ENCODE measurements at places on chromosomes 16 and 17.

- DNase-seq, result no peak
Observed at GRCh38 chr17:39283896-39284295, 58.2 kb upstream of the STAC2 start.

- DNase-seq, result no peak
Observed at GRCh38 chr17:66138120-66138519, 53.8 kb downstream of the CEP112 start.

DNA sequence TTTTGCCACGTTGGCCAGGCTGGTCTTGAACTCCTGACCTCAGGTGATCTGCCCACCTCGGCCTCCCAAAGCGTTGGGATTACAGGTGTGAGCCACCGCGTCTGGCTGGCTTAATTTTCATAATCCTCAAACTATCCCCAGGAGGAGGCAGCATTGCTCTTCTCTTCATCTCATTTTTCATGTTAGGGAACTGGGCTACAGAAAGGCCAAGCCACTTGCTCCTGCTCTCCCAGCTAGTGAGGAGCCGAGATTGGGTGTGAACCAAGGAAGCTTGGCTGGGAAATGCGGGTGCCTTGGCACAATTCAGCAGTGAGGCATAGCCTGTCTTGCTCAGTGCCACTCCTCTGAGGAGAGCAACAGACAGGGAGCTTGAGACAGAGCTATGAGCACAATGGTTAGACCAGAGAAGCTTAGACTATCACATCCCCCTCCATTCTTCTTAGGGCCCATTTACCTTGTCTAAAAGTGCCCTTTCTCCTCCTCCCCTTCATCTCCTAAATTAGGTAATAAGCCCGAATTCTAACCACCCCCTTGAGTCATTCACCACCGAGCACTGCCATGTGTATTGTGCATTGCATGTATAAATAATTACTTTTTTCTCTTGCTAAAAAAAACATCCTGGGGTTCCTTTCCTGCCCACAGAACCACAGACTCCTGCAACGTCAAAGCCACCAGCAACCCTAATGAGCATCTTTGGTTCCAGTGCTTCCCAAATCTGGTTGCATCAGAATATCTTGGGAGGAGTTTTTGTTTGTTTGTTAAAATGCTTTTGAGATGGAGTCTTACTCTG lies 20.0 kb upstream of the KIF19 start:
- peak; percentile 10 for DNase-seq

- no peak for DNase-seq
Observed at GRCh38 chr16:68713361-68713760, 23.7 kb upstream of the CDH1 start.

GRCh38 chr16:2591476-2592240 lies 53.8 kb downstream of the PDPK1 start:
- DNase-seq, result no peak

DNA sequence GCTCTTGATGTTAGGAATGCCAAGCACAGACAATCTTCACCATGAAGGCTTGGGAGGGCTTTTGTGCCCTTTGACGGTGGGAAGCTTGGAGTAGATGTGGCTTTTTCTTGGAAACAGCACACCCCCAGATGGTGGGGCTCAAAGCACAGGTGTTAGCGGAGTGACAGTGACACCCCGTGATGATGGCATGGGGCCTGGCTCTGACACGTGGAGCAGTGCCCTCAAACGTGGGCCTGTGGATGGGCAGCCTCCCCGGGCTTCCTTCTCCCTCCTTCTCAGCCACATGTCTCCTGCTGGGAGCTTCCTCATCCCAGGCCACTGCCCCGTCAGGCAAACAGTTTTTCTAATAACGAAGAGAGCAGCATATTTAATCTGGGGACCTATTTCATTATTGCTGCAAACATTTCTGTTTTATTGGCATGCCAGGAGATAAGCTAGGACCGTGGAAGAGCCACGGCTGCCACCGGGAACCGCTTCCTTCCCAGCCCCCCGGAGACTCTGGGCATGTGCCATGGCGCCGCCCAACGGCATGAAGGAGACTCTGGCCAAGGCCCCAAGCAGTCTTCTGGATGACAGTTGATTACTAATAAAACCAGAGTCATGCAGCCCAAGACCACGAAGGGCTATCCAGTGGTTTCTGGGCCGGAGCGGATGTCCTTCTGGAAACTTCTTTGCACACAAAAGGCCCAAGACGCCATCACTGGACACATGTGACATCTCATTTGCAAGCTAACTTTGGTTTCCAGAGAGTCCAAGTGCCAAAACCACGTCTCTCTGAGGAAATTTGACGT lies 280.3 kb upstream of the FOXF1 start:
- DNase-seq, result no peak

DNA sequence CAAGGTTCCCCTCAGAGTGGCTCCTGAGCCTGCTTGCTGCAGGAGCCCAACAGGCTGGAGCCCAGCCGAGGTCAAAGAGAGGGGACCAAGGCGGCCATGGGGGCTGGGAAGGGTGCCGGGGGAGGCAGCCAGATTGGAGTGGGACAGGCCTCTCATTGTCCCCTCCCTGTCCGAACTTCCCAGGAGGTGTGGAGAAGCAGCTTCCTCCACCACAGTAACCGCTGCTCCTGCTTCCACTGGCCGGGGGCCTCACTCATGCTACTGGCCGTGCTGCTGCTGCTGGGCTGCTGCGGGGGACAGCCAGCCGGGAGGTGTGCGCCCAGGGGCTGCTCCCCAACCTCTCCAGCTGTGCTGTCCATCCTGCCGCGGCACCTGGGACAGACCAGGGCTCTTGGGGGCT lies 29.3 kb downstream of the TMEM94 start:
- DNase-seq, result no peak

DNA sequence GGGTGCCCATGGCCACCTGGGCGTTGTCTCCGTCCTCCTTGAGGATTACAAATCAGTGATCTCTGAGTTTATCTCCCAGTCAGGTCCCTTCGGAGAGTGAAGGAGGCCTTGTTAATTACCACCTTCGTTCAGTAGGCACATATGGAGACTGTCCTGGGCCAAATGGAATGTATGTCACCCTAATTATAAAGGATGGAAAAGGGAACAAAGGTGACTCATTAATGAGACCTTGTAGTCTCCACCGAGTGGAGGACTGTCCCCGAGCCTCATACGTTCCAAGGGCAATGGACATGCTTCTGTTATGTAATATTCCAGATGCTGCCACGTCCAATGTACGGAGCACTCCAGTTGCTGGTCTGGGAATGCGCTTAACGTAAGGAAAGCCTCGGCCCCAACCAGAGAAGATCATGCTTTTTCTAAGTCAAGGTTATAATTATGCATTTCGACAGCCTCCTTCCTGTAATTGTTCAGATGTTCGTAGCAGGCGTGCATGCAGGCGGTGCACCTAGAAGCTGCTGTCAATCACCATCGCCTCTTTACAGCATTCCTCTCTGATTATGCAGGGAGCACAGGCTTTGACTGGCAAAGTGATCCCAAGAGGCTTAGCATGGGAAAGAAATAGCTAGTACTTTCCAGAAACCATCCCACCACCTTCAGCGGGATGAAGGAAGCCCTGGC lies 22.4 kb upstream of the SEC14L1 start:
- DNase-seq, result no peak
